Mesothelial cell of epicardium (in vitro differentiated cells): ENCODE measurements at places on chromosomes 5 and 9.

DNA sequence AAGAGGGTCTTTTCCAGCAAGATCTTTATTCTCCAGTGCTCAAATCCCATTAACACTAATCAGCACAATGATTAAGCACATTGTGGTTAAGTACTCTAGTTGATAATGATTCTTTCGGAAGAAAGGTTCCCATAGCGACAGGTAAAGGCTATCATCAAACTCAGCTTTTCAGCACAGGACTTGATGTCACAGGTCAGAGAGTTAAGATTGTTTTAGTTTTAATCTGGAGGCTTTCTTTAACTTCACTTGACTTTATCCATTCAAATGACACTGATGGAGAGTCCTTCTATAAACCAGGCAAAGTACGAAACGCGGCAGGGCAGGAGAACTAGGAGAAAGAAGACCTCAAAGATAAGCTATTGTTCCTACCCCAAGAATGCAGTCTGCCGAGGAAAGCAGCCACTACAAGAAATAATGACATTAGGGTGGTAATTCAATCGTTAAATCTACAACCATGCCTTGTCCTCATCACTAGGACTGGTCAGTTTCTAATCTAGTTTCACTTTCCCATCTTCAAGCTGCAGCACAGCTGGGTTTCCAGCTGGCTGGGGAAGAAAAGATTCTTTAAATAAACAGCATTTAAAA, 4.6 kb downstream of the NRG2 start:
- DNase-seq = no peak

- DNase-seq = no peak
Measured at GRCh38 chr5:14263699-14264098, 120.6 kb downstream of the TRIO start.

- no peak for DNase-seq
Measured at GRCh38 chr9:93466416-93467061, 13.2 kb upstream of the FAM120AOS start.

DNA sequence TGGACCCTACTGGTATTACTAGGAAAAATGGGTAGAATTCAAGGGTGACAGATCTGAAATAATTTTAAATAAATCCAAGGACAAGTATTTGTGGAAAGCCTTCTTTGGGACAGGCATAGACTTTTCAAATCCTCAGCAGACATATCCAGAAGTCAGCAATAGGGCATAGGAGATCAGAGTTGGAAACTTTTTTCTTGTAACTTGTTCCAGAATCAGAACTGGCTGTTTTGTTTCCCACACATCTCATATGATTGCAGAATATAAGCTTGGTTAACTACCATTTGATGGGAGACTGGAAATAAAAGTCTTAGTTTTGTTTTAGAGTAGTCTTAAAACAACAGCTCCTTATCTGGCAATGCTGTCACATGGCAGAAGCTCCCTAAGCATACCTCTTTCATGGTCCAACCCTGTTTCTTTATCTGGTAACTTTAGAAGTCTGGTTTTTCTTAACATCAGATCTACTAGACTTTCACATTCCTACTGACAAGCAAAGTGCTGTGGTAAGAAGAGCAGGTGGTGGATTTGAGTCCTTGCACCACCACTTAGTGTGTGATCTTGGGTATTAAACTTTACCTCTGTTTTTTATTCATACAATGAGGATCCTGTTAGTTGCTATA, 25.1 kb downstream of the XRCC4 start:
- no peak for DNase-seq

DNA sequence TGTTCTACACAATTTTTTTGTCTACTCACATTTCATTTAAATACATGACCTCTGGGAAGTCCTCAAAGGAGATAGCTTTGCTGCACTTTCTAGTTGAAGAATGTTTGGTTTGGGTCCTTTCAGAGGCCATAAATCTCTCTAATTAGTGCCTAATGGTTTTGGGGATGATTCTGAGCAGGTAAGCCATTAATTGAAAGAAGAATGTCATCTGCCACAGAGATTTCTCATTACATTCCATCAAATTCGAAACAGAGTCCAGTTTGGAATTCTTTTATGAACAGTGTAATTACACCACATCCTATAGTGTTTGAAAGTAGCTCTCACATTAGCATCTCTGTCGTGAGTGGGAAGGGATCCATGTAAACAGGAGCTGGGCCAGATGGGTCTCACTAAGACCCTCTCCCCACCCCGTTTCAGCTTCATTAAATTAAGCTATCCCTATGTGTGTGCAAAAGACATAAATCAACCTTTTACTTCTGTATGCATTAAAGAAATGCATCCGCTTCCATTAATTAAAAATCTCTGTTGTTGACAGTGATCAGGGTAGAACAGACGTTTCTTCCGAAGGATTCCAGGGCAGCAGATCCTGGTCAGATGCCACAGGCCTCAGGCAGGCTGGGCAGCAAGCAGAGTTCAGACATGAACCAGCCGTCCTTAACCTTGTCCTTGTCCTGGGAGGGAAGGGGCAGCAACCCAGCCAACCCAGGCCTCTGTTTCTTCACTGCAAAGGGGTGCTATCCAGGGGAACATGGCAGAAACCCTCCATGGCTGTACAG, 99.8 kb upstream of the MAP1B start:
- DNase-seq = no peak

- DNase-seq = no peak
Measured at GRCh38 chr9:19967888-19968459, 179.1 kb upstream of the SLC24A2 start.

DNA sequence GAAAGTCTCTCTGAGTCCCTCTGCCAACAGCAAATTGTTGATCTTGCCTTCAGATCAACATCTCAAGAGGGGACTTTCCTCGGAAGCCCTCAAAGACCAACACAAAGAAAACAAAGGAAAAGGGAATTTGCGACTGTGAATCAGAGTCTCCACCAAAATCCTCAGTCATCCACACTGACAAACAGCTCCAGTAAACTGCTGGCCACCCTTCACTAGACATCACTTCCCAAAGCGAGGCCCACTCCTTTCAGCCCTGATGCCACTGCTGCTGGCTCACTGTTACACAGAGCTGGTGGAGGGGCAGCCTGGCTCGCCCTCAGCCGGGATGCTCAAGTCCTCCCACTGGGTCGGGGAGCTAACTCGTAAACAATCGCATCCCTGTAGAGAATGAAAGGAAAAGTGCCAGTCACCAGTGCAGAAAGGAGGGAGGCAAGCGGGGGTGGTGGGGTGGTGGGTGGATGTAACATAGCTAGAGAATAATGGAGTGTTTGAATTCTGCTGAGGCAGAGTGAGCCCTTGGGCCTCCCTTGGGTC, 1.3 kb downstream of the FGF1 start:
- DNase-seq = no peak

- no peak for DNase-seq
Measured at GRCh38 chr5:105773241-105773640, 1897.5 kb downstream of the EFNA5 start.

DNA sequence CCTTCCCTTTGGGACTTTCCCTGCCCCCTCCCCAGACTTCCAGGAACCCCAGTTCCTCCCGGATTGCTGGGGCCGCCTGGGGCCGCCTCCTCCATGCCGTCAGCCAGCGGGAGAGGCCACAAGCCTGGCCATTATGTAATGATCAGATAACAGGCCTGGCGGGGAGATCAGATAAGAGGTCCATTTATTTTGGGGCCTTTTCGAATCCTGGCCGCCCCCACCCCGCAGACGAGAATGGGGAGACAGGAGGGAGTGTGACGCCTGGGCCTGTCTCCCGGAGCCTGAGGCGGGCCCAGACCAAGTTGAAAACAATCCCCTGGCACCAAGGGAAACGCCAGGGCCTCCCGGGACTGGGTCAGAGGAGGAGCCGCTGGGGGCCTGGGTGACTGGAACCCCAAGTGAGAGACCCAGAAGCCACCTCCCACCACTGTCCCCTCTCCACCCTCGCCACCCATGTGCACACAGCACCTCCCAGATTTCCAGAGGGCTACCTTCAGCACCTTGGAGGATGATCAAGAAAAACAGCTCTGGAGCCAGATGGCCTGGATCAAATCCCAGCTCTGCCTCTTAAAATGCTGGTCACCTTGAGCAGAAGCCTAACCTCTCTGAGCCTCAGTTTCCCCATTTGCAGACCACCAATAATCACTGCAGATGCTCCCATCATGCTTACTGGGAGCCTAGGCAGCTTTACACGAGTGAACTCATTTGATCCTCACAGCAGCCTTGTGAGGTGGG, 7.8 kb downstream of the ENG start:
- no peak for DNase-seq

- DNase-seq = no peak
Measured at GRCh38 chr5:59275510-59276324, 617.8 kb downstream of the PDE4D start.

DNA sequence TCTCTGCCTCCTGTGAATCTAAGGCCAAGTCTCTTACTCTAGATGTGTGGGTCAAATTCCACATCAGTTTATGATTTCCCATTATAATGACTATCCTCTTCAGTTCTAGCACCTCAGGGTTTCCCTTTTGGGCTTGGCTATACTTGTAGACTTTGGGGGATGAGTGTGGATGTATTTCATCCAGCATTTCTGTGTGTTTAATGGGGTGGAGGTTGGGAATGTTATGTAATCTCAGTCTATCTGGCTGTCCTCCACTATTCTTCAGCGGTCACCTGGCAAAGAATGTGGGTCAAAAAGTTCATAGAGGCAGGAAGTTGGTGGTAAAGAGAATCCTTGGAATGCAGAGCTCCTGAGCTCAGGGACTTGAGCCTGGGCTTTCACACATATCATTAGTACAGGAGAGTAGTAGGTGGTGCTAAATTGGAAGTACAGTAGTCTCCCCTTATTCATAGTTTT, 64.9 kb downstream of the CFAP95 start:
- DNase-seq = no peak

GRCh38 chr5:96614110-96614691, 48.0 kb upstream of the CAST start:
- peak; percentile 54 for DNase-seq

GRCh38 chr9:137300567-137301080, 1.4 kb downstream of the NRARP start:
- DNase-seq = no peak

- DNase-seq = no peak
Measured at GRCh38 chr5:157463621-157464518, 3.9 kb downstream of the NIPAL4 start.

DNA sequence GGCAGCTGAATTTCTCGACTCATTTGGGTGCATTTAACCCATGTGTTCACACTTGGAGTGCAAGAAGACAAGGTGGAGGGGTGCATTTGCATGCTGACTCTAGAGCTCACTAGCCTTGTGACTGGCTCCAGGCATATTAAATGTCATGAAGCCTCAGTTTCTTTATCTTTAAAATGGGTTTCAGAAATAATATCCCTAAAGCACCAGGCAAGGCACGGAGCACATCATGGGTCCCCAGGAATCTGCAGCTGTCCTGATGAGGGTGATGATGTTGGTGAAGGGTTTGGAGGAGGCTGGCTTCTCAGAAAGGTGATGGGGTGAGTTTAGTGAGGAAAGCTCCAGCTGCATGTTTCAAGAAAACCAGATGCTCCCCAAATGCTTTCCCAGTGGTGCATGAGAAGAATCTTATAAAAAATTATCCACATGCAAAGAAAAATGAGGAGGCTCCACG, 14.8 kb downstream of the STC2 start:
- no peak for DNase-seq

DNA sequence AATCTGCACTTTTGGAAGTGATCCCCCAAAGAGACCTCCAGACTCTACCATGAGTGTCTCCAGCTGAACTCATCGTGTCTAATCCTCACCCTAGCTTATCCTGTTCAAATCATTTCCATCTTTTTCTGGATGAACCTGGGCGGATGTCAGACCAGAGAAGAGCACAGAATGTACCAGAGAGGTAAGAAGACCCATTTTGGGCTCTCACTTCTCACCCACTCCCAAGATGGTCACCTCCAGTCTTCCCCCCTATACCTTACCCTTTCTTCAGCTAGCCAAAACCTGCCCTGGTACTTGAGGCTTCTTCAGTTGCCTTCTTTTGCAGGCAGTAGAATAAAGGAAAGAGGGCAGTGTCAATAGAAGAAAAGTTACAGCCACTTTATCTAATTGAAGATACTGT, 27.9 kb upstream of the ANXA2R start:
- DNase-seq = no peak

GRCh38 chr9:95447660-95448420, 68.9 kb downstream of the PTCH1 start:
- no peak for DNase-seq

- DNase-seq = no peak
Measured at GRCh38 chr5:81134066-81134465, 99.1 kb upstream of the CKMT2 start.

DNA sequence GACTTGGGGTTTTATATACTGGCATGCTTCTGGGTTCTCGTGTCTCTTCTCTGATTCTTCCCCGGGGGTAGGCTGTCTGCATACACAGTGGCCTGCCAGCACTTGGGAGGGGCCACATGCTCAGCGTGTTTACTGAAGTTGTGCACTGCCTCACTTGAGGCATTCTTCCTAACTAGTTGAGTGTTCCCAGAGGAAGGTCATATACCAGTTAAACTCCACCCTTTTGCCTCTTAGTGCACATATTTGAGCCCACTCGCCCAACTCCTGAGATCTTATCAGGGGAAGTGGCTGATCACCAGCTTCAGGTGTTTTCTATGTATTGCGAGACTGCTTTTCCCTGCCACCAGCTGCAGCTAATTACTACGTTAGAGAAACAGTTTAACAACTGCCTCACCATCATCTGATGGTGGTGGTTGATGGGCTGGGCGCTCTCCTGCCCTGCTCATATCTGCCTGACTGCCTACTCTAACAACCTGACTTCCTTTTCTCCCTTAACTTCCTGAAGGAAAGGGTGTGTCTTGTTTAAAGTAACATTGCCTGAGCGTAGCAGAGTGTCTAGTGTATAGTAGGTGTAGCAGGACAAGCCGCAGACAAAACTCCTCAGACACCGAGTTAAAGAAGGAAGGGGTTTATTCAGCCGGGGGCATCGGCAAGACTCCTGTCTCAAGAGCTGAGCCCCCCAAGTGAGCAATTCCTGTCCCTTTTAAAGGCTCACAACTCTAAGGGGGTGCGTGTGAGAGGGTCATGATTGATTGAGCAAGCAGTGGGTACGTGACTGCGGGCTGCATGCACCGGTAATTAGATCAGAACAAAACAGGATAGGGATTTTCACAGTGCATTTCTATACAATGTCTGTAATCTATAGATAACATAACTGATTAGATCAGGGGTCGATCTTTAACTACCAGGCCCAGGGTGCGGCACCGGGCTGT, 60.1 kb upstream of the CLINT1 start:
- no peak for DNase-seq

DNA sequence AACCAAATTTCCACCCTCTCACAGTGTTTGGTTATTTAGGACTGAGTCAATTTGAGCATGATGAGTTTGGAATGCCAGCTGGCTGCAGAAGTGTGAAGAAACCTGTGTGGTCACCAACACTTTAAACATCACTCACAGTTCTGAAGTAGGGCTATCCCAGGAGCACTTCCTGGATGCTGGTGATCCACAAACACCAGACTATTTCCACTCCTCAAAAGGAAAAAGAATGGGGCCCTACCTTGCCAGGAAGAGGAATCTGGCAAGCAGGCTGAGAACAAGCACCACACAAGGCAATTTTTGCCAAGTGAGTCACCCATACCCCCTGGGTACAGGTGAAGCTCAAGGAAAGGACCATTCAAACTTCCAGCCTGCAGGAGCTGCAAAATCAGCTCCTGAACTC, 294.2 kb upstream of the PTGER4 start:
- no peak for DNase-seq

- DNase-seq = no peak
Measured at GRCh38 chr9:77291714-77292113, 114.4 kb downstream of the VPS13A start.

- no peak for DNase-seq
Measured at GRCh38 chr9:91419222-91420191, 4.1 kb downstream of the NFIL3 start.
